ENCODE measurements at places on chromosomes 2 and 18.

- no peak for DNase-seq
Observed at GRCh38 chr2:188984680-188985079, 10.5 kb downstream of the COL3A1 start.

DNA sequence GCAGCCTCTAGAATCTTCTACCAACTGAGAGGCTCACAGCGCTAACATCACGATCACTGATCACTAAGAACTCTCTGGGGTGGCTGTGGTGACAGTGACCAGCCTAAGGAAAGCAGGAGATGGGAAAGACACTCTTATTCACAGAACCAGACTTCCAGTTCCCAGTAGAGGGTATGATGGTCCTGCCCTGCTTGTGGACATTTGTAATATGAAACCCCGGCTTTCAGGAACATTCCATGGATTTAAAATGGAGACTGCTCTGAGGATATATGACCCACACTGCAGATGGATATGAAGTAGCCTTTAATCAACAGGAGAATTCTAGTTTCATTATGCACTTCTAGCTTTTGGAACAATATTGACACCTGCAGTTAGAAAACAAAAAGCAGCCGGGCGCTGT is 131.8 kb downstream of the AFF3 start:
- DNase-seq: no peak

- no peak for DNase-seq
Observed at GRCh38 chr2:240170354-240170735, 29.9 kb upstream of the OTOS start.

DNA sequence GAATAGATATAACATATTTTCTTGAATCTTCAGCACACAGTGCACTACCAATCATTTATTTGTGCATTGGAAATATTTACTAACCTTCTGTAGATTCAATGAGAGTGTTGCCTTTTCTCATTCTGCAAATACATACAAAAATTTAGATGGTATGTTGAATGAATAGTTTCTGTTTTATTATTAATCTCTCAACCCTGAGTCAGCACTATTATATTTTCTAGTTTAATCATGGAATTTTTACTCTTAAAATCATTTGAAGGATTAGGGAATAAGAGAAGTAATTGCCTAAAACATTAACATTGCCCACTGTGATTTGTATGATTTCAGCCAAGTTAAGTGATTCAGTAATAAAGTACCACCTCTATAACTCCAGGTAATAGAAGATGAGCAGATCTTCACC is 370.2 kb upstream of the CDH7 start:
- DNase-seq: no peak

GRCh38 chr2:102558463-102558862 is 60.9 kb upstream of the SLC9A2 start:
- DNase-seq: no peak

GRCh38 chr2:113201496-113202304 is 27.9 kb downstream of the PSD4 start:
- no peak for DNase-seq

GRCh38 chr2:178143481-178143880 is 31.2 kb downstream of the RBM45 start:
- DNase-seq: no peak

- no peak for DNase-seq
Observed at GRCh38 chr2:95240091-95240490, 32.8 kb downstream of the ZNF892 start.

GRCh38 chr2:67309281-67309680 is 87.9 kb upstream of the ETAA1 start:
- DNase-seq: no peak

DNA sequence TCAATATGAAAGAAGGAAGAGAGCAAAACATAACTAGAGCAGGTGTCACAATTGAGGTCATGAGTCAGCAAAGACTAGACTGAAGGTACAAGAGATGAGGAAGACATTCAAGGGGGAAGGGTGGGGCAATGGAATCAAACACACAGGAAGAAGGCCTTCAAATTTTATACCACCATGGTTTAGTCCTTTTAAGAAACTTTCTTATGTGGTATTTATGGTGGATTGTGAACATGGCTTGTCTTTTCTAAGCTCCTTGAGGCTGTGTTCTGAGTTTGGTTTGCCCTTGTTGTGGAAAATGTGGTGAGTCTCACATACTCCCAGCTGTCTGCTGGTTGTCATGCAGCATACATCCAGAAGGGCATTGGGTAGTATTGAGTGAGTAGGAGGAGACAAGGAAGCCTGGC is 62.1 kb downstream of the NABP1 start:
- no peak for DNase-seq

DNA sequence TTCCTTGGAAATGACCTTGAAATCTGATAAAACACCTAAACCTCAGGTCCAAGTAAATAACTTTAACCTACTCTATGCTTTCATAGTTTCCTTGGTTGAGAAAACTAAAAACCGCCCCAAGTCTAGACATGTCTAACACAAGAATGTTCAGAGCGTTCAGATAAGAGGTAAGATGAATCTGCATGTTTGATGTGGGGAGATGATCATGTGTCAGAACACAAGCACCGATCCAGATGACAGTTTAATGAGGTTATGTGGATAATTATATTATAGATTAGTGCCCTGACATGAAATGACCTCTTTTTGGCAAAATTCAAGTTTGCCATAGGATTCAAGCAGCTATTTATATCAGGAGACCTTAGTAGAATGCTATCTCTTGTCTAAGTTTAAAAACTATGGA is 729.8 kb upstream of the SOX11 start:
- DNase-seq: no peak

- DNase-seq: no peak
Observed at GRCh38 chr2:197080578-197081216, 154.2 kb upstream of the PGAP1 start.

DNA sequence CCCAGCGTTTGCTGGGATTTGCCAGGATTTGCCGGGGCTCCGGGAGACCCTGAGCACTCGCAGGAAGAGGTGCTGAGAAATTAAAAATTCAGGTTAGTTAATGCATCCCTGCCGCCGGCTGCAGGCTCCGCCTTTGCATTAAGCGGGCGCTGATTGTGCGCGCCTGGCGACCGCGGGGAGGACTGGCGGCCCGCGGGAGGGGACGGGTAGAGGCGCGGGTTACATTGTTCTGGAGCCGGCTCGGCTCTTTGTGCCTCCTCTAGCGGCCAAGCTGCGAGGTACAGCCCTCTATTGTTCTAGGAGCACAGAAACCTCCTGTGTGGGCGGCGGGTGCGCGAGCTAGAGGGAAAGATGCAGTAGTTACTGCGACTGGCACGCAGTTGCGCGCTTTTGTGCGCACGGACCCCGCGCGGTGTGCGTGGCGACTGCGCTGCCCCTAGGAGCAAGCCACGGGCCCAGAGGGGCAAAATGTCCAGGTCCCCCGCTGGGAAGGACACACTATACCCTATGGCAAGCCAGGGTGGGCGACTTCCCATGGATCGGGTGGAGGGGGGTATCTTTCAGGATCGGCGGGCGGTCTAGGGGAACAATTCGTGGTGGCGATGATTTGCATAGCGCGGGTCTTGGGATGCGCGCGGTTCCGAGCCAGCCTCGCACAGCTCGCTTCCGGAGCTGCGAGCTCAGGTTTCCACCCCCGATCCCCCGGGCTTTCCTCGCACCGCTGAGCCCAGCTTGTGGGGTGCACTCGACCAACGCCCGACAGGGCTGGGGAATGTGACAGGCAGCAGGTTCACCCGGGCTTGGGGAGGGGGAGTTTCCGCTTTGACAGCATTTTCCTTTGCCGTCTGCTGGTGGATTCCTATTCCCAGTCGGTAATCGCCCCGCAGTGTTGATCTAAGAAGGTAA is 2.8 kb downstream of the ONECUT2 start:
- DNase-seq: no peak

GRCh38 chr2:178764097-178764496 is 43.1 kb downstream of the TTN start:
- no peak for DNase-seq

DNA sequence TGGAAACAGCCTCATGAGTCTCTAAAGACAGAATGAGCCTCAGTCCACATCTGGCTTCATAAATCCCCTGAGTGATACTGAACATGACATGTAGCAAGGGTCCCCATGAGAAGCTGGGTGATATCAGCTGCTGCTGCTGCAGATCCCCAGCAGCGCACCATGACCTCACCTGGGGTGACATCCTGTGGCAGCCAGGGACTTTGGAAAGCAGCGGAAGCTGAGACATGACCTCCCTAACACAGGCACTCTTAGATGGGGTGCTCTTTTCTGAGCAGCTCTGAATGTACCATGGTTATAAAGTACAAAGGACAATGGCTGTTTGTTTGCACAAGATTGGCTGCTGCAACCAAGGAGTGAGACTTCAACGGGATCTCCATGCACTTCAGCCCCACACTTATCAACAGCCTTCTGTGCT is 74.7 kb upstream of the TMEM200C start:
- DNase-seq: no peak

GRCh38 chr2:226131299-226131784 is 668.3 kb downstream of the IRS1 start:
- no peak for DNase-seq

- no peak for DNase-seq
Observed at GRCh38 chr2:96874198-96874831, 4.4 kb upstream of the SEMA4C start.

DNA sequence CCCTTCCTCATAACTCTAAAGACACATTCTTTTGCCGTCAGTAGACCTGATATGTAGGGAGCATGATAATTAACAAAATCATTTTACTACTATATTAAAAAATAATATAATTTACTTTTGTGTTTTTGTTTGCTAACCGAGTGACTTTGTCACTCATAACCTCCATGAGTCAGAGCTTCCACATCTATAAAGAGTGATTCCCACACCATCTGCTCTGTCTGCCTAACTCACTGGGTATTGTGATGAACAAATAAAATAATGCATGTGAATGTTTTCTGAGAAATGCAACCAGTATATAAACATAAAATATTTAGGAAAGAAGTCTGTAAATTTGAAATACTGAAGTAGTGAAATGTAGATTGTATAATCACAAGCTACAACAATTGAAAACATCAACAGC is 123.4 kb upstream of the DSEL start:
- no peak for DNase-seq

DNA sequence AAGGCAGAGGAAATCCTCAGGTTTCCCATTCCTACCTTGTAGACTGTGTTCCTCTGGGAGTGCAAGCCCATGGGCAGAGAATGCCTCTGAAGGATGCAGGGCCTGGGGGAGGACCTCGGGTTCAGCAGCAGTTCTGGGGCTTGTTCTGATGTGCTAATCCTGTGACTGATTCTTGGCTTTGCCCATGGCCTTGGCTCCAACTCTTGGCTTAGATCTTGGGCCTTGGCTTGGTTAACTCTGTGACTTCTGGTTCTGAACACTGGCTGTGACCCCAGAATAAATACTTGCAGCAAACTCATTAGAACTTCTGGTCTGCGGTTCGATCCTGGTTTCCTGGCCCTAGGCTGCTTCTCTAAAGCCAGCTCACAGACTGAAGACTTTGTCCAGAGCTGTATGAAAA is 366.9 kb upstream of the ZEB2 start:
- no peak for DNase-seq

DNA sequence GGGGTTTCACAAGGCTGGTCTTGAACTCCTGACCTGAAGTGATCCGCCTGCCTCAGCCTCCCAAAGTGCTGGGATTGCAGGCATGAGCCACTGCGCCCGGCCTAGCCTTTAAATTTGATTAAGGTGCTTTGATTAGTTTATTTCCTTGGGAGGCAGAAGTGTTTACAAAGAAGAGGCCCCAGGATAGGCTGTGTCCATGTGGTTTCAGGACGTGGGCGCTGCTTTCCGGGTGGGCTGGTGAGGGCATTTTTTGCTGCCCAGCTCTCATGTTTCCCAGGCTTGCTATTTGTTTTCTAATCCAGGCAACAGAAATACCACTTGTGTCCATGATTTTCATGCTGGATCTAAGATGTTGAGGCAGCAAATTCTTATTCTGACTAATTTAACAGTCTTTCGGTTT is 124.2 kb downstream of the SH3RF3 start:
- no peak for DNase-seq

DNA sequence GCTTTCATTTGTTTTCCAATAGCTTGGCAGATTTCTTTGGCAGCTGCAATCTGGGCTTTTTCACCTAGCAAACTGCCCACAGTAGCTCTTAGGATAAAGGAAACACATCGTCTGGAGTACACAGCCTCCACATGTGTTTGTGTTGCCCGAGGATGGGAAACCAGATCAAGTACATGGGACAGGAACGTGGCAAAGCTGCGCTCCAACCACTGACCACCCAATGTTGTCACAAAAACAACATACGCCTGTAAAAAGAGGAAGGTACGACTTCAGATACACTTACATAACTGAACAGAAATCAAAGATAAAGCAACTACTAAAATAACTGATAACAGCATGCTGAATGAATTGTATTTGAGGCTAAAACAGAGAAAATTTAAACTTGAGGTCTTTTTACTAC is 15.5 kb downstream of the HEATR5B start:
- no peak for DNase-seq

- DNase-seq: peak; percentile 51
Observed at GRCh38 chr2:11129598-11130449, 25.4 kb upstream of the SLC66A3 start.

- no peak for DNase-seq
Observed at GRCh38 chr18:75350857-75351256, 76.6 kb downstream of the SMIM21 start.

DNA sequence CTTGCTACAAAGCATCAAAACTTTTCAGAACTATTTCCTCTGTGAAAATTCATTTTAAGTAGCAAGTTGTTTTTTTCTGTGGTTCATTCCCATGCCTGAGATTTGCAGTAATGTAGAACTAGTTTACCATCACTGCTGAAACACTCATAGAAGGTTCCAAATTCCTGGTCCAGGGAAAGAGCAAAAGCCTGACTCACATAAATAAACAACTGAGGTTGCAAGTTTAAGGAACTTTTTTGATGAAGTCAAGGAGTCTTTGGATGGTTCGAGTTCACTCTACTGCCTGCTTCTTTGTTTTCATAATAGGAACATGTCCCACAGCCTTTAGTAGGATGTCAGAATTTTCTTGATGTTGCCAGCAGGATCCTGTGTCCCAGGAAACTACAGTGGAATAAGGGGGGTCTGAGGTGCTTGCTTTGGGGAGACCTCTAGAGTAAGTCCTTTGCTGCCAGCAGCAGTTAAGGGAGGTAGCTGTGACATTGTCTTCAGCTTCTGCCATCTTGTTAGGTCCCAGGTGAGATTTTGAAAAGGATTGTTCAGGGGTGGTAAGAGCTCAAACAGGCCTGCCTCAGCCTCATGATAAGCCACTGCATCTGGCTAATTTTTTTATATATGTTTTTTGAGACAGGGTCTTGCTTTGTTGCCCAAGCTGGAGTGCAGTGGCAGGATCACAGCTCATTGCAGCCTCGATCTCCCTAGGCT is 43.9 kb downstream of the ACSL3 start:
- no peak for DNase-seq
